ENCODE measurements at places on chromosomes 16 and 17.

- DNase-seq = no peak
Measured at GRCh38 chr16:70779361-70779760, 21.6 kb downstream of the VAC14 start.

GRCh38 chr16:87956098-87956364, 4.8 kb downstream of the BANP start:
- no peak for DNase-seq

DNA sequence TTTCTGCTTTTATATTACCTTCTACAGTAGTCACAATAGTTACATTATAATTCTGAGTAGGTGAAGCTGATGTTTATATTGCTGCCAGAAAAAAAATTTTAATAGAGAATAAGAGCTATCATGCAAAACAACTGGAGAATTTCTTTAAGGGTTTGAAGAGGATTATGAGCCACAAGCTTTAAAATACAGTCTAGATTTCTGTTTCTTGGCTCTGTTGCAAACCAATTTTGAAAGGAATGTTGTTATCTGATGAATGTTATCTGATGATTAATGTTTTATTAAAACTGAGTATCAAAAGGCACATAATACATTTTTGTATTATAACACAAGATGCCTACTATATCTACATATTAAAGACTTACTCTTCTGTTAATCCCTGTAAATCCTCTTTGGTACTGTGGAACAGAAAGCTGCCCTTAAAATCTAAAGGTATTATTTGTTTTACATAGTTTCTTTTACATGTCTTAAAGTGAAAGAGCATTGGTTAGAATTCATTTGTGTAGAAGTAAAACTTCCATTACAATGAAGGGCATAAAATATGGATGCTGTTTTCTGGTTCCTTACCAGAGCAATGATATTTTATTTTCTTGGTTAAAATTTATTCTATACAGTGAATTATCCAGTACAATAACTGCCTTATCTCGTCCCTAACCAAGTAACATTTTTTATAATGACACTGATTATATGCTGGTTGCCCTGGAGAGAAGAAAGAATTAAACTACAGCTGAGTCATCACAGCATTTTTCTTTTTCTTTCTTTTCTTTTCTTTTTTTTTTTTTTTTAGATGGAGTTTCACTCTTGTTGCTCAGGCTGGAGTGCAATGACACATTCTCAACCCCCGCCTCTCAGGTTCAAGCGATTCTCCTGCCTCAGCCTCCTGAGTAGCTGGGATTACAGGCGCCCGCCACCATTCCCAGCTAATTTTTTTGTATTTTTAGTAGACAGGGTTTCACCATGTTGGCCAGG, 205.7 kb downstream of the TANC2 start:
- no peak for DNase-seq

GRCh38 chr17:48951572-48951971, 6.9 kb upstream of the SNF8 start:
- DNase-seq = no peak

GRCh38 chr16:10001258-10001775, 180.9 kb downstream of the GRIN2A start:
- DNase-seq = no peak

GRCh38 chr16:29925781-29926710, at the start of gene KCTD13:
Gene KCTD13, minus strand, starts transcription at chr16:29926226. Its CDS starts 193 bp downstream, at chr16:29926033.
- DNase-seq = no peak

DNA sequence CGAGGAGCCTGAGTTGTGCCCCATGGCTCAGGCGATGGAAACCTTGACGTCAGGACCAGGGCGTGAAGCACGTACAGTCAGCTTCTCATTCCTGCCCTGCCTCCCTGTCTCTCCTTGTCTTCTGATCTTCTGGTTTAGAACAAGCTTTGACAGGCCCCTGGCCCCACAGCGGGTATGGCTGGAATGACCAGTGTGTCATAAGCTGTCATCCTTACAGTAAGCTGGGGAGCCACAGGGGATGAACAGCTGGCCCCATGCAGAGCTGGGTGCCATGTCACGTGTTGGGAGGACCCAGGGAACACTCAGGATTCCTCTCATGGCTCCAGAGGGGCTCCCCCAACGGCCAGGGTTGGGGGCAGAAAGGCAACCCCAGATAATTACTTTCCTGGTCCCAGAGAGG, 157.6 kb upstream of the PLCG2 start:
- no peak for DNase-seq
